ENCODE measurements at places on chromosomes 1 and 21.

DNA sequence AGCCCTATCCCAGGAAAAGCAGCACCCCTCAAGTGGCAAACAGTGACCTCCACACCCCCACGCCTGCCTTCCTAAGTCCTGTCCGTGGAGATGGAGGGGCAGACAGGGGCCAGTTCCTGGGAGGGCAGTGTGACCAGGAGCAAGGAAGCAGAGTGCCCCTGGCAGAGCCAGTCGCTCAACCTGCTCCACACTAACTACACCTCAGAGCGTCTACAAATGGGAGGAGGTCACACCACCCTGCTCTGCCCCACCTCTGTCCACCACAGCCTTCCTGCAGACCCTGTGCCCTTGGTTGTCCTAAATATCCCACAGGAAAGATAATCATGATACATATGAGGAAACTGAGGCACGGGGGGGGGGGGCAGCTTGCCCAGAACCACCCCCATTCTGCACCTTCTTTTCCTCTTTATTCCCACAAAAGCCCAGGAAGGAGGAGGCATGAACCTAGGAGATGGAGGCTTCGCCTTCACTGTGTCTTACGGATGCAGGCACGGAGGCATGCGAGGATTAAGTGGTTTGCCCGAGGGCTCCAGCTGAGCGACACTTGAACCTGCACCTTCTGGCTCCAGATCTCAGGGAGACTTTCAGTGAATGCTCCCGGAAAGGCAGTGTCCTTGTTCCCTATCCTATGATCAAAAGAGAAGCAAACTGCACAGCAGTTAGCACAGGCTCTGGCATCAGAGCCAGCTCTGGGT is 42.7 kb upstream of the SELENON start:
- no peak for DNase-seq

GRCh38 chr1:226277897-226278296 is 31.1 kb downstream of the LIN9 start:
- DNase-seq, result no peak

- DNase-seq, result no peak
These were observed 88.8 kb downstream of the ST3GAL3 start for GRCh38 chr1:43796111-43796581.

DNA sequence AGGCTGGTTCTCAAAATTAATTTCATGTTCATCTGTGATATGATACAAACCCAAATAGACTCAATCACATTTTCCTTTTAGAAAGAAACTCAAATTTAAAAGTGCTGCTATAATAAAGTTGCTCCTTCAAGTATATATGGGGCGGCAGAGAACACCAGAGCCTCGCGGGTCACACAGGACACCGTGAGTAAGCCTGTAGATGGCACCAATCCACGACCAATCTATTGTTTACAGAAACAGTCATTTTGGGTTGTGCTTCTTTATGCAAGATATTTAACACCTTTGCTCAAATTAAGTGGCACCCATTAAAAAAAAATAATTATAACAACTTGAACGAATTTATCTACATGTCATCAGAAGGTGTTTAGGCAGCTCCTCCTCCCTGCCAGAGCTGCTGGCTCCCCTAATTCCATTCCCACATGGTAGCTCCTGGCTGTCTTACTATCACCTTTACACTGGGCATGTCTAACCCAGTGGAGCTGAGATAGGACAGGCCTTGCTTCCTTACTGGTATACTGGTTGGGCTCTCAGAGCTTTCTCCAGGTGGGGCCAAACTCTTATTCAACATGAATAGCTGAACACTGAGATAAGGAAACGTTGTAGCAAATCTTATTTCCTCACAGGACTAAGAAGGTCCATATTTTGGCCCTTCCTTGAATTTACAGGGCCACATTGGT is 287.0 kb downstream of the SDCCAG8 start:
- DNase-seq, result no peak

DNA sequence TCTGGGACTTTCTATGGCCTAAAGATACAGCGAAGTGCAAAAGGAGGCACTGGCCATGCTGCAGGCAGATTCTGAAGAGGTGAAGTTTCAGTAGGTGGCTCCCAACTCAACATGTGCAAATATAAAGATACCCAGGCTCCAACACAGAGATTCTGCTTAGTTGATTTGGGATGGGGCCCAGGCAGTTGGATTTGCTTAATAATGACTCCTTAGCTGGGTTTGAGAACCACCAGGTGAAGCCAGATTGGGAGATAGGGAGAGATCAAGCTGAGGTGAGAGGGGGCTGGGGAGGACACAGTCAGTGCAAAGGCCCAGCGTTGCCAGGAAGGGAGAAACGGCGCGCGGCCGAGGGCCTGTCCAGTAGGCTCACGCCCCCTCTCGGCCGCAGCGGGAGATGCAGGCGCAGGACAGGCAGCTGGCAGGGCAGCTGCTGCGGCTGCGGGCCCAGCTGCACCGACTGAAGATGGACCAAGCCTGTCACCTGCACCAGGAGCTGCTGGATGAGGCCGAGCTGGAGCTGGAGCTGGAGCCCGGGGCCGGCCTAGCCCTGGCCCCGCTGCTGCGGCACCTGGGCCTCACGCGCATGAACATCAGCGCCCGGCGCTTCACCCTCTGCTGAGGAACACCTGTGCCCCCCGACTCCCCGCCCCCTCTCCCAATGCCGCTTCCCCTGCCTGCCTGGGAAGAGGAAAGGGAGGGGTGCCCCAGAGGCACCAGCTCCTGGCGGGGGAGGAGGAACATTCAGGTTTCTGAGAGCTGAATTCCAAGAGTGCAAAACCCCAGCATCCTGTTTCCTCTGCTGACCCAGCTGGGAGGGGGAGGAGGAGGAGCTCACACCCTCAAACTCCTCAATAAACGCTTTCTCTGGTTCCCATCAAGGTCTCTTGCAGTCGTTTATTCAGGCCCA is 1.2 kb downstream of the FAM167B start:
- peak; percentile 24 for DNase-seq

All from dorsolateral prefrontal cortex (tissue), 122 donors.